D721Med (cell line): ENCODE measurements at places on chromosomes 4 and X.

DNA sequence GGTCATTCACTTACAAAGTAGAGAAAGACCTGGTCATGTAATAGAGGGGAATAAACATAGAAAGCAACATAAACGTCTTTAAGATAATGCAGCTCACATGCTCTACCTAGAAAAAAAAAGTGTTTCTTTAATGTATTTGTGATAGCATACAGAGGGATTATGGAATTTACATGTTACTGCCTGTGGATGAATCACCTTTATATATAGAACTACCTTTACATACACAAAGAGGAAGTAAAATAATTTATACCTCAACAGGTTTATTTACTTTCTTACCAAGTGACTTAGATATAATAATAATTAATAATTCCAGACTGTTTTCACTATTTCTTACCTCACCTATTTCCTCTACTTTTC is 81.5 kb downstream of the PPP3CA start:
- no peak for DNase-seq

- no peak for DNase-seq
Observed at GRCh38 chr4:4780729-4781244, 78.7 kb upstream of the MSX1 start.

DNA sequence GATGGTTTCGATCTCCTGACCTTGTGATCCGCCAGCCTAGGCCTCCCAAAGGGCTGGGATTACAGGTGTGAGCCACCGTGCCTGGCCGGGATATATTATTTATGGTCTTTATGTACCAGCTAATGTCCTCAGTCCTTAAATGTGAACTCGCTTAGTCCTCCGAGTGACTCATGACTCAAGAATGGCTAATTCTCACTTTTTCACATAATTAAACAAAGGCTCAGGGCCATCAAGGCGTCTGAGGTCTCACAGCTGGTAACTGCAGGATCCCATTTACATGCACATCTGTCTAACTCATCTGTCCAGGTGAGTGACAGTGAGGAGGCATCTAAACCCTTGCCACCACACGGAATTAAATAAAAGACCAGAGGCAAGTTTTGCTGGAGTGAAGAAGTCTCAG is 73.5 kb downstream of the HS3ST1 start:
- no peak for DNase-seq

GRCh38 chrX:22650691-22651090 is 349.1 kb upstream of the DDX53 start:
- DNase-seq: no peak

DNA sequence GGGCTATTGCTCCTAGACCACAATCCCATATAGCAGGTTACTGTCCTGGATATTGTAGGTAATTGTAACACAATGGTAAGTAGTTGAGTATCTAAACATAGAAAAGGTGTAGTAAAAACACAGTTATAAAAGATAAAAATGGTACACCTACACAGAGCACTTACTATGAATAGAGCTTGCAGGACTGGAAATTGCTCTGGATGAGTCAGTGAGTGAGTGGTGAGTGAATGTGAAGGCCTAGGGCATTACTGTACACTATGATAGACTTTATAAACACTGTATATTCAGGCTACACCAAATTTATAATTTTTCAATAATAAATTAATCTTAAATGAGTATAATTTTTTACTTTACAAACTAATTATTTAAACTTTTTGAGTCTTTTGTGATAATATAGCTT is 425.7 kb downstream of the PABPC4L start:
- no peak for DNase-seq

GRCh38 chrX:124256216-124256615 is 76.2 kb upstream of the TEX13D start:
- no peak for DNase-seq

- no peak for DNase-seq
Observed at GRCh38 chr4:8468746-8469535, 28.4 kb downstream of the TRMT44 start.

DNA sequence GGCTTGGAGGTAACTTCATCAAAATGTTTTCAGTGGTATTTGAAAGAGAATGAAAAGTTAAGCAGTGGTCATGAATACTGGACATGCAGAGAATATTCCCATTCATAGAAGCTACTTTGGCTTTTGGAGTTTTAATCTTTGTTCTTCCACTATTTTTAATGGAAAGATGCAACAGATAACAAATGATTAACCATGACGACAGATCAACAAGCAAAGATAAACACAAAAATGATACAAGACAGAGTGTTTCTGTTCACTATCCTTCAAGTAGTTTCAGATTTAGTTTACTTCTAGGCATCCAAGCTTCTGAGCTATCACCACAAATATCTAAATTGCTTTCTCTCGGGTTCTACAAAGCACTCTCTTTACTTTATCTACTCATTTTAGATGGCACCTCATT is 1004.9 kb upstream of the ADGRL3 start:
- DNase-seq: no peak

DNA sequence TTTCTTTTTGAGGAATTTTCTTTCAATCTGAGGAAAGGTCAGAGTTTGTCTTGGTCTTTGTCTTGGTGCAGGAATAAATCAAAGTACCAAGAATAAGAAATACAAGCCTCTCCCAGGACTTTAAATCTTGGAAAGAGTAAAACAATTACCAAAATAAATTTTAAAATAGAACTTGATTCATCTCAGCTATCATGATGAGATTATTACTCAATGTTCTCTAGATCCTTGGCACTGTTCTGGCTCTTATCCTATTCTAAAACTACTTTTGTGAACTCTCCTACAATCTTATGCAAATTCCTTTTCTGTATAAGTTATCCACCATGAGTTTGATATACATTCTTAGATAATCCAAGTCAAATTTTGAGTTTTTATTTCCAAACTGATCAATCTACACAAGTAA is 464.3 kb downstream of the PPARGC1A start:
- no peak for DNase-seq

DNA sequence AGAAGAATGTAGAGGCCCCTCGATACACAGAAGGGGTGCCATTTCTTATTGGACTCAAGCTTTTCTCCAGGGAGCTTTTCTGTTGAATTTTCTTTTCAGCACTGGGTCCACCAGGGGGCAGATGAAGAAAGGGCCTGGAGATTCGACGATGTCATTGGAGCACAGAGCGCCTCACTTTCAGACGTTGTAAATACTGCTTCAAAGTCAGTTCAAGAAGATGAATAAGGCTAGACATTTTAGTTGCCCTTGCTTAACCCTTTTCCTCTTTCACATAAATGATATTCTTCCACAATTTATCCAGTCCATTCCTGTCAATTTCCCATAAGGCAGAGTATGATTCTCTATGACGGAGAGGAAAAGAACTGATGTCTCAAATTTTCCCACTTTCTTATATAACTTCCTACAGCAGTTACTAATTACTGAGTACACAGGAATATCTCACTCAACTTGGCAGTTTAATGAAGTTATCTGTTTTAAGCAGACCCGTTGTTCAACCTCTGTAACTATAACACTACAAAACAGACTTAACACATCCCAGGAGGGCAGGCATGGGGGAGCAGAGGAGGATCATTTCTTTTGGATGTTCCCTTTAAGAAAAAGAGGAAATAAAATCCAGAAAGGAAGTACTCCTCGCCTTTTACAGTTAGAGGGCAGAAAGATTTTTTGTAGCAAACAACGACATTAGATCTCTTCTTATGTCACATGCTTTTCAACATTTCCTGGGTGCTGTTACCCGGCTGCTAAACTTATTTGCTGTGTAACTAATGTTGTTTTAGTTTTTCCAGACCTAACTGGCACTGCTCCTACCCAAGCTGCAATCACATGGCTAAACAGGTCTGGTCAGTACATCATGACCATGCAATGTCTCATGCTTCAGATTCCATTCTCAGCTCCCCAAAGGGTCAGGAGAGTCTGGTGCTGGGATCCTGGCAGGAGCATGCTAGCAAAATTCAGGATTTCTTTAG is 12.2 kb upstream of the CENPU start:
- peak; percentile 72 for DNase-seq

DNA sequence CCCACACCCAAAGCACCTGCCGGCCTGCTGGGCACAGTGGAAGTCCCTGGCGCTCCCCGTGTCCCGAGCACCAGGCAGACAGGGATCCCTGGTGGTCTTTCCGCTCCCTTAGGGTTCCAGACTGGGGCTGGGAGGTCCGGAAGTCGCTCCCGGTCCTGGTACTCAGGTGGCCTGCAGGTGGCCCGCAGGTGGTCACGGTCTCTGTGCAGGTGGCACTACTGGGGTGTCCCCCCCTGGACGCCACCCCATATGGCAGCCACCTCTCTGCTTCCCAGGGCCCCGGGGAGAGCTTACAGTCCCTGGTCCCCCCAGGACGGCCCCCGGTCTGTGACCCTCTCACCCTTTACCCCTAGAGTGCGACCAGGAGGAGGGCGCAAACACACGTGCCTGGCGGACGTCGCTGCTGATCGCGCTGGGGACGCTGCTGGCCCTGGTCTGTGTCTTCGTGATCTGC is 13.6 kb downstream of the SLC25A6 start:
- no peak for DNase-seq

- no peak for DNase-seq
Observed at GRCh38 chrX:77743720-77744119, 42.3 kb downstream of the ATRX start.

DNA sequence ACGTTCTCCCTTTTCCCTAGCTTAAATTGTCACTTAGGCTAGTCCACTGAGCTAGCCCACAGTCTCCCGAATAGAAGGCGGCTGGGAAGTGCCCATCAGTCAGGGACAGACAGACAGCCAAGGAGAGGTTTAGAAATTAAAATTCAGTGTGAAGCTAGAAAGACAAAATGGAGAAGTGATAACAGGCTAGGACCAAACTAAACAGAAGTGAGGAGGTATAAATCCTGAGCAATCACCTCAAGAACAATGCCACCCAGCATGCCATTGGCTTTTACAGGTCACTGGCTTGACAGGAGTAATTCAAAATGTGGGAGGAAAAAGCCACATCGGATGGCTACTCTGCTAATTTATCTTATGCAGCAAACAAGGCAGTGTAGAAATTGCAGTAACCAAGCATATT is 138.9 kb downstream of the MAPK10 start:
- DNase-seq: no peak

DNA sequence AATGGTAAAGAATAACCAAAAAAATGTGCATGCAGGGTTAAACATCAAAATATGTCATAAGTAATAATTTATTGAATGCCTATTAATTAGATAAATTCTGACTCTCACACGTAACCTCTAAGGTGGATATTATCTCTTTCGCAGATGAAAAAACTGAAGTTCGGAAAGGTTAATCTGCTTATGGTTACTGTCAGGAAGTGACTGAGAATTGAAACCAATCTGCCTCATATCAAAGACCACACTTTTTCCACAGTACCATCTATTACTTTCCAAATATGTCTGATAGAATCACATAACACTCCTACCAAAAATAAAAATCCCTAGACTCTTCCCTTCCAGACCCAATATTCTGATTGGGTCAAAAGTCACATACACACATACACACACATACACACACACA is 6.2 kb downstream of the CHIC2 start:
- no peak for DNase-seq

DNA sequence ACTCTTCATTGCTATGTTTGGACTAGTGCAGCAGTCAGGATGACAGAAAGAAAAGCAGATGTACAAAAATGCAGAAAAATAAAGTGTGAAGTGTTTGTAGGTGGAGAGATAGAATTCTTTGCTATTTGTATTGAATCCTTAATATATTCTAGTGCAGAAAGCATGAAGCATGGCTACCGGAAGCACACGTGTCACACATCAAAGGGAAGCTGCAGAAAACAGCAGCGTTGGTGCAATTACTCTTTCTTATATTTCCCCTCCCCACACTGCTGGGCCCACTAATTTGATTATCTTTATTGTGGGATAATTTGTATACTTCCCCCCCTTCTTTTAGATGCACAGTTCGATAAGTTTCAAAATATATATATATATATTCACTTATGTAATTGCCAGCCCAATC is 35.9 kb upstream of the TAPT1 start:
- no peak for DNase-seq

DNA sequence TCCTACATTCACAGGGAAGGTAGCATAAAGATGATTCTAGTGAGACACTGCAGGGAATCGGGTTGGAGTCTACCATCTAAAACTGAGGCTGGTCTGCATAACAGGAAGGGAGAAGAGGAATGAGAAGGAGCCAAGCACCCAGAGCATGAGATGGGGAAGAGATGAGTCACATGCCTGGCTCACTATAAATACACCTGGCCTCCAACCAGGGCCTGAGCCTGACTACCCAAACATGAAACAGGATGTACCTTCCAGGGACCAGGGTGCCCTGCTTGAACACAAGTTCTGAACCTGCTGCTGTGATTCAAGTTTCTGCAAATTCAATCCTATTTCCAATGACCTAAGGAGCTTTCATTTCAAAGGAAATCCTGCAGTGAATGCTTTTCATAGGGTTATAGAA is 24.9 kb downstream of the CD99L2 start:
- no peak for DNase-seq

GRCh38 chr4:10348241-10348640 is 109.0 kb downstream of the ZNF518B start:
- no peak for DNase-seq

GRCh38 chrX:44913656-44914531 is 40.9 kb downstream of the KDM6A start:
- DNase-seq: no peak

DNA sequence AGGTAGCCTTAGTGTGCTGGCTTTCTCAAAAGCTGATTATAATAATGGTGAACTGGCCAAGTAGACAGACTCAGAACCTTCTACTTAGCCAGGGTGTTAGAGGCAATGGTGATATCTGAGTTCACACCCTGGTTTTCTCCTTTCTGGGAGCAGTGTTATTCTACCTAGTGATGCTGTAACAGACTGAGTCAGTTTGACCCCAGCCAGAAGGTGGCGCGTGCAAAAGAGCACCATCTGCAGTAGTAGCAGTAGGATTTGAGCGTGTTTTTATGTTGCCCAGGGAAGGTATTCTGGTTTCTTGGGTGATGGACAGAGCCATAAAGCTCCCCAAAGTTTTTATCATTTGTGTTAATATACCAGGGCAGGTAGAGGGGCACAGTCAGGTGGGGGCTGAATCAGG is 143.8 kb upstream of the CPXCR1 start:
- DNase-seq: no peak

DNA sequence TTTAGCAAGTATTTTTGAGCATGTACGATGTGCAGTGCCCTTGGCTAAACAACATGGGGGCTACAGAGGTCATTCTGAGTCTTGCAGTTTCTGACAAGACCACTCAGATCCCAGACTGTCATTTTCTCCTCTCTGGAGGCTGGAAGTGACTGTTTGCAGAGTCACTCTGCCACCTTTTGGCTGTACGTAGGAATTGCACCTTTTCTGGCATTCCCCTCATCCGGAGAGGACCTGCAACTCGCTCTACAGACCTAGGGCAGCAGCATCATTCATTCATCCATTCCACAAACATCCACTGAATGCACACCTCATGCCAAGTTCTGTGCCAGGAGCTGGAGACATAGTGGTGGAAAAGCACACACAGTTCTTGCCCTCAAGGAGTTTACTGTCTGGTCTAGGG is 160.4 kb upstream of the GPR101 start:
- no peak for DNase-seq

DNA sequence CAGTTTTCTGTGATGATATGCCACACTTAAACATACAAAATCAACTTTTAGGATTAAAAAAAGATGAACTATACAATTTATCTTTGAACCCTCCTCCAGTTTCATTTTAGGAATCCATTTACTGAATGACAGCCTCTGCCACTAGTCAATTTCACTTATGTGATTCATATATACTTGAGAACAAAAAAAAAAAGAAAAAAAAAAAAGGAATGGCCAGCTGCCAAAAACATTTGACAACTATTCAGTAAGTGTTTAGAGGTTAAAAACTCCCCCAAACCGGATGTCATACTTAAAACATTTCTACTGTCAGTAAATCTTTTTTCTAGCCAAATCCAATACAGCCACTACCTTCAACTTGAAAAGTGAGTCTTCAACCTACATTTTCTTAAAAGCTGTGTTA is 266.7 kb upstream of the MAGEB2 start:
- DNase-seq: no peak
